Stimulated activated CD8-positive, alpha-beta memory T cell treated with anti-CD3 and anti-CD28 coated beads, Interleukin-2, amount 100 ng/mL, for 48 hours (primary cell): ENCODE measurements at places on chromosomes 6 and 20.

- DNase-seq: no peak
Measured at GRCh38 chr20:4116091-4116490, 100.7 kb upstream of the RNF24 start.

DNA sequence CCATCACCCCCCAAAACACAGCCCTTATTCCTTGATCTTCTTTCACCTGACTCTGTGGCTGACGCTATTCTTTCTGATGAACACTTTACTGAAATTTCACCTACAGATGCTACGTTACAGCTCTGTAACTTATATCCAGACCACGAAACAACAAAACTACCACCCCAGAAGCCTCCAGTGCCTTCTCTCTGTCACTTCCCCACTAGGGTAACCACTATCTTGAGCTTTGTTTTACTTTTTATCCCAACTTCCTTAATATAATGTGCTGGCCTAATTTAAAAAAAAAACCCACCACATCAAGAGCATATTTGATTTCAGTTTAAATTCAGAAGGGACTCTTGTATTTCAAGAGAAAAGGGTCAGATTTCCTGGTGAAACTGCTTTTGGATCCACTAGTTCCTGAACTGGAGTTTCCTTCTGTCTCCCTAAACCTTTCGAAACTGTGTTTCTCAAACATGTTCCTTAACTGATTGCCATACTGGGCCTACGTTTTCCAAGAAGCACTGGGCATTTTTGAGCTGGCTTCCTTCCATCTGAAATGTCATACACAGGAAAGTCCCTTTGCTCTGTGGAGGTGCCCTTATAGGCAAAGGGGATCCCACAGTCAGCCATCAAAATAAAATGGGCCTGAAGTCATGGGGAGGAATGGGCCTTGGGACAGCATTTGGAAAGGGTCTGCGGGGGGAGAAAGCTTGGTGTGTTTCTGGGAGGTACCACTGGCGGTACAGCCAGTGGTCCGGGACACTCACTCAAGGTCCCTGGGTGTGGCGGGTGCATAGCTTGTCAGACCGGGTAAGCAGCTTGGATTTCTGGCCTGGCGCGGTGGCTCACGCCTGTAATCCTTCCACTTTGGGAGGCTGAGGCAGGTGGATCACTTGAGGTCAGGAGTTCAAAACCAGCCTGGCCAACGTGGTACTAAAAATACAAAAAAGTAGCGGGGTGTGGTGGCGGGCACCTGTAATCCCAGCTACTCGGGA is 25.8 kb upstream of the RTF2 start:
- DNase-seq: no peak

GRCh38 chr6:31567531-31568370 is 4.3 kb upstream of the LTA start:
- DNase-seq: no peak

- DNase-seq: no peak
Measured at GRCh38 chr6:145866456-145867396, 52.1 kb upstream of the FBXO30 start.

- DNase-seq: no peak
Measured at GRCh38 chr20:51995551-51995951, 193.2 kb upstream of the SALL4 start.

- DNase-seq: no peak
Measured at GRCh38 chr6:136955123-136955522, 33.0 kb downstream of the SLC35D3 start.

GRCh38 chr6:170345662-170346061 is 39.1 kb downstream of the FAM120B start:
- no peak for DNase-seq

DNA sequence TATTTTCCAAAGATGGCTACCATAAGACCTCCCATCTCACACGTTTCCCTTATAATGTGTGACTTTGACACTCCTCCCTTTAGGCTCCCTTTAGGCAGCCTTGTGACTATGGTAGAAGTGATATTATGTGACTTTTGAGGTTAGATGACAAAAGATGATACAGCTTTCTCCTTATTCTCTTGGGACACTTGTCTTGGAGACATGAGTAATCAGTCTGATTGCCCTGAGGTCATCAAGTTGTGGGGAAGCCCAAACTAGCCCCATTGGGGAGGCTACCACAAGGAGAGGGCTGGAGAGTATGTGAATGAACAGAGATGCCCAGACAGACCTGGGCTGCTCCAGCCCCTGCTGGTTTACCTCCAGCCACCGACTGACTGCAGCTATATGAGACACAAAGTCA is 10.6 kb upstream of the DLK2 start:
- DNase-seq: no peak

DNA sequence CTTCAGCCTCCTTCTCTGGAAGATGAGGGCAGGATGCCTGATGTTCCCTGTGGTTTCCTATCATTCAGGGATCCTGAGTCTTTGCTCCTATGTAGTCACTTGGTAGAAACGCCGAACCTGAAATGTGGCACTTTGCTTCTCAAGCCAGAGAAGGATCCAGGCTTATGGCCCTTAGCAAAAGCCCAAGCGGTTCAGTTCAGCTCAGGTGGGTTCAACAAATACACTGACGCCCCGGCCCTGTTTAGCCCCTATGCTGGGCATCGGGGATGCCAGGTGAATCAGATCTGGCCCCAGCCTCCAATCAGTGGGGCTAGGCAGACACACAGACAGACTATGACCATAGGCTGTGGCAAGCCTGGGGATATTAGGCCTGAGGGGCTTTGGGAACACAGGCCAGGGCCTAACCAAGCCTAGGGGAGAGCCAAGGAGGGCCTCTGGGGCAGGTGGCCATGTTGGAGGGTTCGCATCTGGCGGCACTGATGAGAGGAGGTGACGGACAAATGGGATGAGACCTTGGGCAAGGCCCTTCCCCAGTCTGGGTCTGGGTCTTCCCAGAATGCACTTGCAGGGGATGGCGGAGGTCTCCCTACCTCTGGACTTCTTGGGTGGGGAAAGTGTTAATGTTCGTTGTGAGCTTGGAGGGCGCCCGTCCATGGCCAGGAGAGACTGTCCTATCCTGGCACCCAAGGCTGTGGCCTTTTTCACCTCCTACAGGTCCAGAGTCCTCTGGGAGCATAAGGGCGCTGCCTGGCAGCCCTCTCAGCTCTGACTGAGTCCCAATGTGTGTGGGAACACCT is 17.6 kb upstream of the SRC start:
- no peak for DNase-seq

DNA sequence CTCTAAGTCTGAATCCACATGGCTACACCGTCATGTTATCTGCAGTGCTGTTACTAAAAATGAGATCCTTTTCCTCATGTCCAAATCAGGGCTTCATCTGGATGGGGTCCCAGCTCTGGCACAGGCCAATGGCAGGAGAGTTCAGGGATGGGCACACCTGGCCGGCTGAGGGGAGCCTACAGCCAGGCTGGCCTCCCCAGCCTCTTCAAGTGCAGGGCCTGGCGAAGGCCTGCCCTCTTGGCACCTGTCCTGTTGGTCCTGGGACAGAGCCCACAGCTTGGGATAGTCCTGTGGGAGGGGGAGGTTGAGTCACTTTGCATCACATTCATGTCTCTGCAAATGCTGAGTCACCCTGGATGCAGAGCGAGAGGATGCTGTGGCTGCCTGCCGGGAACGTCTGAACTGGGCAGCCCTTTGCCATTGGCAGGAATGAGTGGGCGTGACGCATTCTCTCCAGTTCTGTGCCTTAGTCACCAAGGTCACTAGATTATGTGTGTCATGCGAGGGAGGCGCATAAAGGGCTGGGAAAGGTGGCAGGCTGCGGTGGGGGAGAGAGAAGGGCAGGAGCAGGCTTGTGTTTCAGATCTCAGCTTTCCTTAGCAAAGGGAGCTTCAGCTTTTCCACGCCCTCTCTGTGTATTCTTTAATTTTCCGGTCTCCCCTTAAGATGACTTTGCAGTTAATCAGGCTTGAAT is 223.2 kb upstream of the ECI2 start:
- DNase-seq: no peak

- no peak for DNase-seq
Measured at GRCh38 chr6:13272131-13273046, 55.9 kb downstream of the TBC1D7 start.

GRCh38 chr20:50308513-50309279 is 118.1 kb downstream of the CEBPB start:
- no peak for DNase-seq

DNA sequence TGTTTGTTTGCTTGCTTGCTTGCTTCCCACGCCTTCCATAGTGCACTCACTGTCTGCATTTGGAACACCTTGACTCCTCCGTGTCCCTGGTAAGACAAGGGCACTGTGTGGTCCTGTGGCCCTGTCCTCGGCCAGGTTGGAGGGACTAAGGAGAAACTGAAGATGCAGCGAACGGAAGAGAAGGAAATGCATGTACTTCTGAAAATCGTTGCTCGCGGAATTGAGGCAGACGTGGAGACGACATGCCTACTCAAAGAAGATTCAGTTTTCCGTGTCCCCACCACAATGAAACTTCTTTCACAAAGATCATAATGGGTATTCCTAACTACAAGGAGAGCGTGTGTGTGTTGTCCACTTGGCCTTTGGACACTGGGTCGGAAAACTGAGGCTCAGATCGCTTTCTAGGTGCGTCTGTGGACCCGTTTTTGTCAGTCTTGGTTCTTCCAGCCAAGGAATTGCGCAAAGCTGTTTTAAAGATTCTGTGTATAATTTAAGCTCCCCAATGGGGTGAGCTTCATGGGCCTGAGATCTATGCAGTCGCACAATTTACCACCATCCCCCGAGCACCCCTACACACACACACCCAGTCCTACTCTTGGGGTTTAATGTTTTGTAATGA is 120.4 kb upstream of the ZNF184 start:
- DNase-seq: no peak

DNA sequence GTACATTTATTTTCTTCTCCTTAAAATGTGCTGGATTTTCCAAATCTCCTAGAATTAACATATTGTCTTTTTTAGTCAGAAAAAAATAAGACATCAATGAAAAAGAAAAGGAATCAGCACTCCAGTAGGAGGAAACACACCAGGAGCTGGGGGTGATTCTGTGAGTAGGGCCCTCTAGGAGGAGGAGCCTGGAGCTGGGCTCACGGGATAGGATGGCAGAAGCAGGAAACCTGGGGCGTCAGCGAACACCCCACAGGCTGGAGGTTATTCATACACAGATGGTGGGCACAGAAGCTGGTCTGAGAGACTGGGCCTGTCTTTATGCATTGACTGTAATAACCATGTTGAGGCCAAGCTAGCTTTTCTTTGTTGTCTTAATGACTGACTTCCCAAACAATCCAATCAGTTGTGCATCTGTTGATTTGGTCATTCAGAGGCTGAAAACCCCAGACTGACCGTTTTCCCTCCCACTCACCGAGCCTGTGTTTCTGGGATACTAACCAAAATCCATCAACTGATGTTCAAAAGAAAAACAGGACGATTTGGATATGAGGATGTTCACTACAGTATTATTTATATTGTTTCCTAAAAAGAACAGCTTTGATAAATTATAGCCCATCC is 53.1 kb downstream of the CPNE5 start:
- no peak for DNase-seq

DNA sequence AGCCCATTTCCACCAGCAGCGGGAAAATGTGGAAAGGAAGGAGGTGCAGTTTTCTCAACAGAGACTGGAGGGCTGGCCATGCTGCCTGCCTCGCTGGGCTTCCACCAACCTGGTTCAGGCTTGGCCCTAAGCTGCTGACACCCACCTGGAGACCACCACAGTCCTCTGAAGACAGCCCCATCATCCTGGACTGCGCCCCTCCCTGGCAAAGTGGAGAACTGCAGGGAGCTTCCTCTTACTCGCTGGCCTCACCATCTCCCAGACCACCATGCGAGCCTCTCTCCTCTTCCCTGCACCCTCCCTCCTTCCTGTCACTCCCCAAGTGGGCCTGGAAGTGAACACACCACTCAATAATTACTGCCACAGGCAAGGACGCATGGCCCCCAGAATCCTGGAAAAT is 71.5 kb downstream of the PSMG4 start:
- no peak for DNase-seq

DNA sequence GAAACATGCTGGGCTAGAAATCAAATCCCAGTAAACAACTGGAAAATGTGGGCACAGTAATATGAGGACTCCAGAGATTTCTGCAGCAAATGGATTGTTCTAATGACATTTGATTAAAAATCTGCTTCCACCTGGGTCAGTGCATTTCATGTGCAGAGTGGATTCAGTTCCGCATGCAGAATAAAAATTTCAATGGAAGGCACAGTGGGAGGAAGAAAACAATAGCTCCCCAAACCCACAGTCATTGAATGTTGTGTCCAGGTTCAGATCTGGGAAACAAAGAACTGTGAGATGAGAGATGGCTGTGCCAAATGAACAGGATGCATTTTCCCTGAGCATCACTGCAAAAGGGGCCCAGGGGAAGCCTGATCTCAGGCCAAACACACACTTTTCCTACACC is 403.1 kb downstream of the BTBD9 start:
- DNase-seq: no peak

- no peak for DNase-seq
Measured at GRCh38 chr20:12659942-12660341, 348.8 kb upstream of the SPTLC3 start.

GRCh38 chr6:125323376-125323775 is 21.6 kb upstream of the HDDC2 start:
- no peak for DNase-seq

DNA sequence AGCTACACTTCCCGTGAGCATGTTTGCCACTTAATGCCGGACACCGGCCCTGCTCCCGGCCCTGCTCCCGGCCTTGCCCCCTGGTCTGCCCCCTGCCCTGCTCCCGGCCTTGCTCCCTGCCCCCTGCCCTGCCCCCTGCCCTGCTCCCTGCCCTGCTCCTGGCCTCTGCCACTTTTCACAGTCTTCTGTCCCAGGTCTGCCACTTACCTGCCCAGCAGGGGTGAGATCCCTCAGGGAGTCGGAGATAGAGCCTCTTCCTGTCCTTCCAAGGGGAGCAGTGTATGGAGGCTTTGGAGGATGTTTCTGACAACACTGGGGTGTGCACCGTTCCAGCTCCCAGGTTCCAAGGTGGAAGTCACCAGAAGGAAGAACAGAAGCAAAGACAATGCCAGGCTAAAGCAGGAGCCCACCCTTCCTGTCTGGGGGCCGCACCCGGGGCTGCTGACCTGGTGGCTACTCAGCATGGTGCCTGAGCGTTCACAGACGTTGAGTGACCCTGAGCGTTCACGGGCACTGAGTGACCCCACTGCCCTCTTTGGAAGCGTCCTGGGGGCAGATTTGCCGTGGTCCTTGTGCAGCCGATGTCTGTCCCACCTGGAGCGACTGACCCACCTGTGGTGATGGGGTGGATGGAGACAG is 199.8 kb downstream of the DLL1 start:
- no peak for DNase-seq

- no peak for DNase-seq
Measured at GRCh38 chr20:23550227-23550626, 18.1 kb downstream of the CST9L start.

GRCh38 chr6:42448391-42448790 is 3.3 kb downstream of the TRERF1 start:
- DNase-seq: no peak

GRCh38 chr6:43774776-43775534 is 4.9 kb downstream of the VEGFA start:
- peak; percentile 49 for DNase-seq

DNA sequence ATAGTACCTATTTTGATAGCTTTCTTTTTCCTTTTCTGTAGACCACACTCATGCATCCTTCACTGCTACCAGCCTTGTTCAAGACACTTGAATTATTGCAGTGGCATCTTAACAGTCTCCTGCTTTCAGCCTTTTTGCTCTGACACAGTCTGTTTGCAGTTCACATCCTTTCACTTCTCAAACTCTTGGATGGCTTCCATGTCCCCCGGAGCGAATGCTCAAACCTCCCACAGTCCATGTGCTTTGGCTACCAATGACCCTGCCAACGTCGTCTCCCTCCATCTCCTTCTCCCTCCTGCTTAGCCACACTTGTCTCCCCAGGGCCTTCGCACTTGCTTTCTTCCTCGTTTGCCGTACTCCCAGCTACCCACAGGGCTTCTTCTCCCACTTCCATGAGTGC is 270.0 kb upstream of the ZFP64 start:
- DNase-seq: no peak
